Epithelial cell of esophagus (primary cell): ENCODE measurements at places on chromosomes 7 and 10.
A peak's percentile ranks its signal among the peaks of the same experiment; 100 is the strongest.

GRCh38 chr7:29920491-29920890, 69.1 kb downstream of the SCRN1 start:
- DNase-seq, result peak; percentile 40

DNA sequence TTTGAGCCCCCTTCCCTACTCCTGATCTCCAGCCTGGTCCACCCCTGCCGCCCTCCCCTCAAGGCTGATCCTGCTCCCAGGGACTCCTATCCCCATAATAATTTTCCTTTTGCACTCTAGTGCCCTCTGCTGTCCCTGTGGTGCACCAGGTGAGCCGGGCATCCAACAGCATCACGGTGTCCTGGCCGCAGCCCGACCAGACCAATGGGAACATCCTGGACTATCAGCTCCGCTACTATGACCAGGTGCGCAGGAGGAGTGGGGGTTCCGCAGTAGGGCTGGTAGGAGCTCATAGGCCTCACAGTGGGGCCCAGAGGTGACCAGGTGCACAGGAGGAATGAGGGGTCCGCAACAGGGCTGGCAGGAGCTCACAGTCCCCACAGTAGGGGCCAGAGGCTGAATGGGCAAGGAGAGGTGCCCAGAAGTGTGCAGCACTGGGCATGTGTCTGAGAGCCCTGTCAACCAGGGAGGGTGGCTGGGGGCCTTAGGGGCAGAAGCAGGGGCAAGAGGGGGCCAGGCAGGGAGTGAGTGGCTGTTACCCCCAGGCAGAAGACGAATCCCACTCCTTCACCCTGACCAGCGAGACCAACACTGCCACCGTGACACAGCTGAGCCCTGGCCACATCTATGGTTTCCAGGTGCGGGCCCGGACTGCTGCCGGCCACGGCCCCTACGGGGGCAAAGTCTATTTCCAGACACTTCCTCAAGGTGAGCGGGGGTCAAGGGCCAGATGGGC, 11.7 kb downstream of the EPHB6 start:
- DNase-seq, result no peak

- peak; percentile 7 for DNase-seq
Observed at GRCh38 chr10:28754930-28755718, 77.8 kb downstream of the BAMBI start.

GRCh38 chr10:50883629-50884028, 1.8 kb downstream of the A1CF start:
- no peak for DNase-seq

- no peak for DNase-seq
Observed at GRCh38 chr10:132056663-132057062, 9.1 kb upstream of the JAKMIP3 start.

DNA sequence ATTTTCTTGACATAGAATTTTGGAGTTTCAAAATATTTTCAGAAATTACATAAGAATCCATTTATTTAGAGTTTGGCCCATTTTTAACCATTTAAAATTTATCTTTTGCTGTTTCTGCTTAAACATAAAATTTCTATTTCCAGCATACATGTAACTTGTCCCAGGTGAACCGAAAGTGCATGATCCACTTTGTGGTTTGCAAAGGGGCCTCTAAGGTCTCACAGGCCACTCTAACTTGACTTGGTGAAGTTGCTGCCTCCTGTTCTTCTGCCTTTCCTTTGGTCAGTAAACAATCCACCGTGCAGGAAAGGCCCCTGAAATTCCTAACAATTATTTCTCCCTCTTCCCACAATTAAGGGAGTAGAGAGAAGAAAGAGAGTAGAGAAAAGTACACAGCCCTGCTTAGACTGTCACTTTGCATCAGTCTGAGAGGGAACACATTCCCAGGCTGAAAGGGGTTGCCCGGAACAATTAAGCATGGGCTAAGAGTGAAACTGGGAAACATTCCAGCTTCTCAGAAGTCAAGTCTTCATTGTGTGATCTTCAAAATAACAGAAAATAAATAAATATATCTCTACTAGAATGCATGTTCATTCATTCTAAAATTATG, 79.5 kb upstream of the SEMA3A start:
- no peak for DNase-seq
